AG08395 (cell line): ENCODE measurements at places on chromosomes 13 and 19.

DNA sequence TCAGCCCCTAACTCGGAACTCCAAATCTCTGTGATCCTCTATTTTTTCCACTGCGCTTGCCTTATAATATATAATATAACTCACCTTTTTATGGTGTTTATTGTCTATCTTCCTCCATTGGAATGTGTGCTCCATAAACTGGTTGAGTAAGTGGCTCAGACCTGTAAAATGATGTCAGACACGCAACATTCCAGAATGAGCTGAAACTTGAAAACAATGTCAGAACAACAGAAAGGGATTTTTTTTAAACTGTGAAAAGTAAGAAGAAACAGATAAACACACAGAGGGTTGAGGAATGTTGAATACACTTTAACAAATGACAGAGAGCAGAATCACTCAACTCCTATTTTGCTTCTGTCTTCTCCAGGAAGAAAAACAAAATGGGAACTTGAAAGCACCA, 19.1 kb upstream of the FAM216B start:
- no peak for DNase-seq

GRCh38 chr13:20156702-20157101, 4.2 kb downstream of the GJA3 start:
- DNase-seq, result no peak

- DNase-seq, result no peak
Observed at GRCh38 chr13:54591540-54591939, 1562.9 kb downstream of the OLFM4 start.

- no peak for DNase-seq
Observed at GRCh38 chr13:102807699-102808098, 8.8 kb downstream of the BIVM start.

GRCh38 chr13:48194379-48194754, 38.6 kb upstream of the ITM2B start:
- no peak for DNase-seq

DNA sequence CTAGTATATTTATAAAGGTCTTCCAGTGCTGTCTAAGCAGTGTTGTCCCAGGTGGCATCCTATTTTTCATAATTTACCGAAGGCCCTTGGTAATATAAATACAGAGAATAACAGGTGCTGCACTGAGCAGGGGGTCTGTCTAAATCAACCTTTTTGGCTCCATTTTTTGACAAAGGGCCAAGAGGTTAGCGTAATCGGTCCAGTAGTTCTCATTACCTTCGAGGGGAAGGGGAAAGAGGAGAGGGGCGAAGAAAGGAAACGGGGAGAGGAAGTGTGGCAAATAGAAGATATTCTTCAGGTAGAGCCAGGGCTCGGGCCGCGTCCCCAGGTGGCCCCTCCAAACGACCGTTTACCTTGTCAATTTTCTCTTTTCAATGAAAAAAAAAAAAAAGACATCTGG, 749 bp upstream of the PAN3 start:
- no peak for DNase-seq

DNA sequence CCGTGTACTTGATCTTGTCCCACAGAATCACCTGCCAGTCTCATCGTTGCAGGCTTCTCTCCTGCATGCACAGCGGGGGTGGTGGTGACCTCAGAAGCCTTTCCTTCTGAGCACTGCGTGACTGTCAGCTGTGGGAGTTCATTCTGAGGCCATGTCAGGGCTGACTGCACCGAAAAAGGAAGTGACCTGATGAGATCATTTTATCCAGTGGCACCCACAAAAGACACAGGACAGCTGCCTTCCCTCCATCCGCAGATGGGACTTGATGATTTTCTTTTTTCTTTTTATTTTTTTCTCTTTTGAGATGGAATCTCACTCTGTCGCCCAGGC, 89.7 kb downstream of the RAB20 start:
- DNase-seq, result no peak

DNA sequence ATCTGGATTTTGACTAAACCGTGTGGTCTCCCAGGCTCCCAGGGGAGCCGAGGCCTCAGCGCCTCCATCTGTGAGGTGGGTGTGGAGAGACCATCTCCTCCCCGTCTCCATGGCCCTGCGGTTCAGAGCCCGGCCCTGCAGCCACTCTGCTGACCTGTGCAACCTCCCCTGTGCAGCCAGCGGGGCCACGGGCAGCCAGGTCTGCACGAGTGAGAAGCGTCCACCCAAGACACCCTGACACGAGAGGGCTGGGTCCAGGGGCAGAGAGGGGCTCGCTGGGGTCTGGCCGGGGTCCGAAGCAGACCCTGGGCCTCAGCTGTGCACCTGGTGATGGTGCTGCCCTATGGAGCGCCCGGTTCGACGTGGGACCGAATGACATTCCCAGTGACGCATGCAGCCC, 10.4 kb upstream of the CACTIN start:
- no peak for DNase-seq

GRCh38 chr13:104833221-104833620, 1702.2 kb downstream of the EFNB2 start:
- DNase-seq, result no peak

GRCh38 chr19:48121909-48122371, 11.3 kb upstream of the PLA2G4C start:
- no peak for DNase-seq

GRCh38 chr13:58949646-58950045, 1214.1 kb downstream of the DIAPH3 start:
- no peak for DNase-seq

- DNase-seq, result peak; percentile 99
Observed at GRCh38 chr19:48468772-48469288, 339 bp upstream of the CYTH2 start.

- DNase-seq, result no peak
Observed at GRCh38 chr19:11208561-11209471, 11.5 kb upstream of the KANK2 start.

GRCh38 chr13:111278743-111279652, 41.4 kb upstream of the TEX29 start:
- no peak for DNase-seq

- no peak for DNase-seq
Observed at GRCh38 chr13:40503011-40503410, 163.4 kb downstream of the FOXO1 start.

DNA sequence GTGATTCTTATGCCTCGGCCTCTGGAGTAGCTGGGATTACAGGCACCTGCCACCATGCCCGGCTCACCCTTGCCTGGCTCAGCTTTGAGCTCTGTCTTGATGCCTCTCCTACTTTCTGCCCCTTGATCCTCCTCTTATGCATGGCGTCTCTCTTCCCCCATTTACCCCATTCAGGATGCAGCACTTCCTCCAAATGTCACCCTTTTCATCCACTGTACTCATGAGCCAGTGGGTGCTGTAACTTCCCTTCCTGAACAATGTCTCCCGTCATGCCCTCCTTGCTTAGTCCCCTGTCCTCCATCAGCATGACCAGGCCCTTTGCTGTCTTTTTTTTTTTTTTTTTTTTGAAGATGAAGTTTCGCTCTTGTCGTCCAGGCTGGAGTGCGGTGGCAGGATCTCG, 3.4 kb upstream of the SIGLEC9 start:
- DNase-seq, result no peak

GRCh38 chr13:38430796-38431195, 81.1 kb downstream of the UFM1 start:
- DNase-seq, result peak; percentile 2

DNA sequence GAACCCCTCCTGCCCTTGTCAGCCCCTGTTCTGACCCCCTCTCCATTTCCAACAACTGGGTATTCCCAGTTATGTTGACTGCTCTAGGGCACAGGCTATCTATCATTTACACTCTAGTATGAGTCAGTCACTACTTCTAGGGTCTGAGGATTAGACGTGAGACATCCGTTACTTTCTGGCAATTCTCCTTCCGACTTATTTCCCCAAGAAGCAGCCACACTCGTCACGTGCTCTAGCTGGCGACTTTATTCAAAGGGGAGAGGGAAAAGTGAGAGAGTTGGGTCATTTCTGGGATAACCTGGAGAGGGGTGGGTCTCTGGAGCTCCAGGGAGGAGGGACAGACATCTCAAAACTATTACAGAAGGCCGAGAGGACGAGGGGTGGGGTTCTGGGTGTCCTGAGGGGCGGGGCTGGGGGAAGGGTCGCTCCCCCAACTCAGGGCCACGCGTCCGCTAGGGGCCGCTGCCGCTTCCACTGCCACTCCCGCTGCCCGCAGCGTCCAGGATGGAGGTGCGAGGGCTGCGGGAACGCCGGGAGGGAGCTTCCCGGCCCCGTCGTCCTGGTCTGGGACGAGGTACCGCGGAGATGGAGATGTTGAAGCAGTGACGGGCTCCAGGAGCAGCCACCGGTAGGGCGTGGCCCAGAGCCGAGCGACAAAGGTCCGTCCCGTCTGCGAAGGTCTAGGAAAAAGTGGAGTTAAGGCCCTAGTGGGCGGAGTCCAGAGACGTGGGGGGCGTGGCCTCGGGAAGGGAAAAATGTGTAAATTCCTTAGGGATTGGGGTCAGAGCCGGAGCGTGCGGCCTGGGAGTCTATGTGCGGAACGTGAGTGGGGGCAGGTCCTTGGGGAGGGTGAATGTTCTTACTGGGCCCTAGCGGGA, 8.9 kb downstream of the RTBDN start:
- DNase-seq, result no peak

DNA sequence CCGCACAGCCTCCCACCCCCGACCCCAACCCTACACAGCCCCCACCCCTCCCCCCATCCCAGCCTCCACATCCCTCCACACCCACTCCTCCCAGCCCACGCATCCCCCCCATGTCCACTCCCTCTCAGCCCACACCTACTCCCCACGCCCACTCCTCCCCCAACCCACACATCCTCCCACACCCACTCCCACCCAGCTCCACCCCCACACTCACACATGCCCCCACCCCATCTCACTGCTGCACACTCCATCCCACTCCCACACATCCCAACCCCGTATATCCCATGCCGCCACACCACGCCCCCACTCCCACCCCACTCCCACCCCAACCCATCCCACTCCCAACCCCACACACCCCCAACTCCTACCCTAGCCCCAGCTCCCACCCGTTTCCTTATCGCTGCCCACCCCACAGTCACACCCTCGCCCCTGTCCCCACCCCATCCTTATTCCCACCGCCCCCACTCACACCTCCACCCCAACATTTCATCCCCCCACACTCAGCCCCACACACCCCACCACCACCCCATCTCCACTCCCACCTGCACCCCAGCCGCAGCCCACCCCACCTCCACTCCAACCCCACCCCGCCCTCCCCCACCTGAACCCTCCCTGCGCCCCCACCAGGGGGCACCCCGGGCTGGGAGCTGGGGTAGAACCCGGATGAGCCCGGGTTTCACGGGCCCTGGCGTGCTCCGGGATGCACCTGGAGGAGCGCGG, 809 bp downstream of the TDRD12 start:
- DNase-seq, result no peak

GRCh38 chr13:43933378-43933777, 53.7 kb downstream of the LACC1 start:
- no peak for DNase-seq

GRCh38 chr13:92303428-92303827, 905.0 kb downstream of the GPC5 start:
- DNase-seq, result peak; percentile 2

GRCh38 chr19:54882758-54883157, 8.7 kb downstream of the FCAR start:
- DNase-seq, result no peak

DNA sequence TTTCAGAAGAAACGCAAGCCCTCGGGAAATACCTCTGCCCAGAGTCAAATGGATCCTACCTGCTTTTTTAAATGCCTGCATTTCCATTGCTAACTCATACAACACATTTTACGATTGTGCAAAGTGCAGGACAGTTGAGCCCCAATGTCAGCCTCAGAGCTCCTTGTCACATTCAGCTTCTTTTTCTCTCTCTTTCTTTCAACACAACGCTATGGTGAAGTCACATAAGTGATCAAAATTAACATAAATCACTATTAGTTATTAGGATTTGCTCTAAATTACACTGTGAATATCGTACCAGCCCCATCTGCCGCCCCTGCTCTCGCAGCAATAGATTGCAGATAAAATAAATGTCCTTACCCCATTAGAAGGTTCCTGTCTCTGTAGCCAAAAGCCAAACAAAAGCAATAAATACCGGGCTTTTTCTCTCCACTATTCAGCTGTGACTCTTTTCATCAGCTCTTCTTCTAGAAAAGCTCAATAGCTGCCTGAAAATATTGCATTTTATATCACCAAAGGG, 8.8 kb downstream of the POU4F1 start:
- no peak for DNase-seq

GRCh38 chr19:44696939-44697669, 1.8 kb upstream of the CEACAM16 start:
- no peak for DNase-seq

DNA sequence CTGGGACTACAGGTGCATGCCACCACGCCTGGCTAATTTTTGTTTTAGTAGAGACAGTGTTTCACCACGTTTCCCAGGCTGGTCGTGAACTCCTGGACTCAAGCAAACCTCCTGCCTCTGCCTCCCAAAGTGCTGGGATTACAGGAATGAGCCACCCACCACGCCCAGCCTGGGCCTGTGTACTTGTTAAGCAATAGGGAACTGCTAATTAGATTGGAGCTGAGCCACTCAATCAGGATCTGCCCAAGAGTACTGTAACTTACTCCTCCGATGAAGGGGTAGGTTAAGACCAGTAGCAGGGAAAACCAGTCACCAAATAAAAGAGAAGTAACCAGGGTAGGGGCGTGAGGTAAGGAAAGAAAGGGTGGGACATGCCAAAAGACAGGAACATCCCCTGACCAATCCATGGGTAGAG, 2.3 kb downstream of the DDX39A start:
- no peak for DNase-seq

DNA sequence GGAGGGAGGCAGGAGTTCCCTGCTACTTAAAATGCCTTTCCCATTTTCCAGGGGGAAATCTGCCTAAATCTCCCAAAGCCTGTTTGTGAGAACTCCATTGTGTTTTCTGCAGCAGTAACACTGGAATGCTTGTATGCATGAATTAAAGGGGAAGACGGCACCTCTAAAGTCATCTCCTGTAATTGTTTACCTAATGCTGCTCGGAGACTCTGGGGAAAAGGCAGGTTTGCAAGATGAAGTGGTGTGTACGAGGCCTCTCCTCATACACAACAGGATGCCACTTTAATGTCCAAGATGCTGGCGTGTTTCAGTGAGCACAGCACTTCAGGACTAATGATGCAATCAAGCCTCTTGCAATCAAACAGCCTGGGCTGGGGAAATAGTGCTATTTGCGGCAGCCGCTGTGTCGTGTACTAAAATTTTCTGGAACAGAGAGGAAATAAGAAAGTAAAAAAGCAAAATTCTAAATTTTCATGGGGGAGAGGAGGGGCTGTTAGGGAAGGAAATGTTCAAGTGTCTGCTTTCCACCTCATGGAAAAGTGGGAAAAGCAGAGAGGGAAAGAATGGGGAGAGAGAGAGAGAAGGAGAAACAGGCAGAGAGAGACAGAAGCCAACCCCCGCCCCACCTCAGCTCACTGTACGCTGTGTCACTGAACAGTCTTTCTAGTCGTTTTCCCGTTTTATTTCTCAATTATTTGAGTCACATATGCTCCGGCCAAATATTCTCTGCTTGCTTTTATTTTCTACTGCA, 32.9 kb downstream of the TSHZ3 start:
- no peak for DNase-seq

DNA sequence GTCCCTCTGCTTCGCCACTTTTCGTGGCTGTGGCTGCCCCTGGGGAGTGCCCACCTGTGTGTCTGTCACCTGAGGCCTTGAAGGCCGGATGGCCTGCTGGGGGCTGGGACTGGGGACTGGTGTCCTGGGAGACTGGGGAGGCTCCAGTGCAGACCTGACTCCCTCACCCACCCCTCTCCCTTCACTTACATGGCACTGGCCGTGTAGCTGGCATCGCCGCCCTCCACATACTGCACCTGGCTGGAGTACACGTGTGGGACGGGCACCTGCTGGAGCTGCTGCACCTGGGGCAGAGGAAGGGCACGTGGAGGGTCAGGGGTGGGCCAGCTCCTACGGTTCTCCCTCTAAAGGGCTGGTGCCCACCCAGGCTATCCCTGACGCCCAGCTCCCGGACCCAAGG, 25.5 kb downstream of the DCAF15 start:
- no peak for DNase-seq

GRCh38 chr13:94966422-94966955, 254.1 kb upstream of the SOX21 start:
- DNase-seq, result no peak
